ENCODE measurements at places on chromosomes 1 and 21.
A peak's percentile ranks its signal among the peaks of the same experiment; 100 is the strongest.

GRCh38 chr1:107342316-107342715, 201.5 kb downstream of the NTNG1 start:
- DNase-seq = no peak

GRCh38 chr21:39221997-39222486, 38.8 kb upstream of the PSMG1 start:
- DNase-seq = no peak

DNA sequence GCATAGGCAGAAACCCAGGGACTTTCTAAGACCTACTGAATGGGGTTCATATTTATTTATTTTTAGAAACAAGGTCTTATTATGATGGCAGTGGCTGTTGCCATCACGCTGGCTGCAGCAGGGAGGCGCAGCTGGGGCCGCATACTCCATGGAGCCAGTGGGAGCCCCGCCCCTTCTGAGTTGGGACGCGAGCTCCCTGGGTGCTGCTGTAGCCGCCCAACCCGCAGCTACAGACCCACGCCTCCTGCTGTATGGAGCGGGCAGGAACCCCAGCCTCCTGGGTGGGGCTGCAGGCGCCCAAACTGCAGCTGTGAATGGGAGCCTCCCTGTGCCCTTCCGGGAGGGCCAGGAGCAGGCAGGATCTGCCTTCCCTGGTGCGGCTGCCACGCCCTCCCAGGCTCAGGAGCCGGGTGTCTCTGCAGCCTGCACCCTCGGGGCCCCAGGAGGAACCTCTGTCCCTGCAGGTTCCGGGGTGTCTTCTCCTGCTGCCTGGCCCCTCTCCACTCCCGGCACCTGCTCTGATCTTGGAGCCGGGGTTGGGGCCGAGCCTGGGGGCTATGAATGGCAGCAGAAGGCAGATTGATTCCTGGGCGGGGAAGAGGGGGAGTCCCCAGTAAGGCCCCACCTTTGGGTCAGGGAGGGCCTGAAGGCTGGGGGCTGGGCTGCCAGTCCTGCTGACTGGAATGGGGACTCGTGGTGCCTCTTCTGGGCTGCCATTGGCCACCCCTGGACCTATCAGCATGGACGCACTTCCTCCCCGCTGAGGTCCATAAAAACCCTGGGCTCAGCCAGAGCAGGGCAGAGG, 66.5 kb upstream of the LRRN2 start:
- DNase-seq = no peak

GRCh38 chr1:33029209-33029608, 7.5 kb downstream of the AK2 start:
- no peak for DNase-seq

GRCh38 chr1:91727763-91728162, 158.2 kb downstream of the TGFBR3 start:
- DNase-seq = no peak

DNA sequence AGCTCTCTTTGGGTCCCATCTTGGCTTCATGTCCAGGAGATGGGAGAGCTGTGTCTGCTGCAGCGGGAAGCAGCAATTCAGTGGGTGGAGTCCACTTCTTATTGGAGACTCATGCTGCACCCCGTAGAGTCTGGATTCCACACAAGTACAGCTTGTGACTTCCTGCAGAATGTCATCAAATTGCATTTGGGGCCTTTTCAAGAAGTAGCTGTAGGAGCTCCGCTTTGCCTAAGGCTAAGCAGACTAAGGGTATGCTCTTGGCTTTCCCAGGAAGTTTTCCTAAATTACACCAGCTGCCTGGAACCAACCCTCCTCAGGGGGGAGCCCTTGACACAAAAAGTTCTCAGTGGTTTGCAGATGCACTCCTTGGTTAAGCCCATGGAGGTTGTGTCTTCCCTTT, 5.7 kb upstream of the MOB3C start:
- no peak for DNase-seq

GRCh38 chr1:64470665-64471217, 812 bp downstream of the CACHD1 start:
- DNase-seq = peak; percentile 55

GRCh38 chr1:98417820-98418219, 243.7 kb upstream of the SNX7 start:
- no peak for DNase-seq

GRCh38 chr1:87113313-87113712, 198.9 kb downstream of the HS2ST1 start:
- no peak for DNase-seq

DNA sequence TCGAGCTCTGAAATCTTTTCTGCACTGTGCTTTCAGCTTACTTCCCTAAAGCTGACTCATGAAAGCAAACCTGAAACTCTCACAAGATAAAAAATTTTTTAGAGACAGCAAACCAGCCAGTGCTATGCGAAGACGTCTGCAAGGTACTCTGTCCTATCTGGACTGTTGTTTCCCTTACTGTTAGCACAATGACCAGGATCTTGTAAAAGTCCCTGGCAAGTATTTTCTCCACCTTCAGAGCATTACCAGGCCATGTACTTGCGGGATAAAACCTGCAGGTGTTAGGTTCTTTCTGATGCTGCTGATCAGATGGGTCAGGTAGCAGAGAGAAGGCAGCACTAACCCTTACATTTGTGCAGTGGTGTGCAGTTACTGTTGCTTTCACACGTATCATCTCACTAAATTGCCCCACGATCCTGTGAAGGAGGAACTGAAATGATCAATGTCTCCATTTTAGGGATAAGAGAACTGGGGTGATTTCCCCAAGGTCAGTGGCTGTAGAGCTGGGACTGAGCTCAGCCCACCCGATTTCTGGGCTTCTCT, 56.6 kb downstream of the PLXNA2 start:
- DNase-seq = no peak

- no peak for DNase-seq
Measured at GRCh38 chr1:27967106-27967883, 7.5 kb downstream of the XKR8 start.

GRCh38 chr1:27413004-27413403, 20.6 kb downstream of the GPR3 start:
- no peak for DNase-seq

GRCh38 chr1:171803045-171803444, 21.6 kb downstream of the METTL13 start:
- DNase-seq = no peak

GRCh38 chr1:108149796-108150467, 50.2 kb downstream of the SLC25A24 start:
- no peak for DNase-seq

- no peak for DNase-seq
Measured at GRCh38 chr1:151613282-151613780, 1.5 kb downstream of the SNX27 start.

- peak; percentile 60 for DNase-seq
Measured at GRCh38 chr1:2466958-2467554, 9.0 kb upstream of the PLCH2 start.

All from activated CD8-positive, alpha-beta memory T cell treated with anti-CD3 and anti-CD28 coated beads, Interleukin-2, amount 50 U/mL, for 48 hours (primary cell).